Effector memory CD4-positive, alpha-beta T cell (primary cell): ENCODE measurements at places on chromosomes 7 and 10.

- DNase-seq, result no peak
Measured at GRCh38 chr7:132109769-132110168, 466.5 kb downstream of the PLXNA4 start.

GRCh38 chr7:8360564-8361153 is 72.8 kb upstream of the NXPH1 start:
- DNase-seq, result no peak

- no peak for DNase-seq
Measured at GRCh38 chr10:5896208-5897052, 6.4 kb downstream of the FBH1 start.

- DNase-seq, result no peak
Measured at GRCh38 chr10:91758303-91759146, 39.7 kb upstream of the TNKS2 start.

DNA sequence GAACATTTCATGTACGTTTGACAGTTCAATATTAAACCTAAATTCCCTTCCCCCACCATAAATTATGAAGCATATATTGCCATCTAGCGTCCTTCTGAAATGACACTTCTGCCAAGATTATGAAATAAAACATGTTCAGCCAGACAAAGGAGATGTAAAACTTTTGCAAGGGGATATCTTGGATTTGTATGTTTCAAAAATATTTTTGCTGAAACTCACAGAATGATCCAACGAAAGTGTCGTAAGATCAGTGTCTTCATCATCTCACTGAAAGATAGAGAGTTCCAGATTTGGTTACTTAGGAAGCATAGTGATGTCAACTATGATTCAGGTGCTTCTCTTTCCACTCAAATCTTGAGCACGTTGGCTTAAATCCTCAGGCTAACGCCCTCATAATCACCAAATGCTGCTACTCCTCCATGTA is 904.3 kb downstream of the XPNPEP1 start:
- no peak for DNase-seq
